Stimulated activated CD8-positive, alpha-beta memory T cell treated with anti-CD3 and anti-CD28 coated beads, Interleukin-15, amount 100 ng/mL, for 4 hours (primary cell): ENCODE measurements at places on chromosomes 4 and X.

GRCh38 chr4:172692701-172693100 is 475.9 kb upstream of the GALNT7 start:
- no peak for DNase-seq

DNA sequence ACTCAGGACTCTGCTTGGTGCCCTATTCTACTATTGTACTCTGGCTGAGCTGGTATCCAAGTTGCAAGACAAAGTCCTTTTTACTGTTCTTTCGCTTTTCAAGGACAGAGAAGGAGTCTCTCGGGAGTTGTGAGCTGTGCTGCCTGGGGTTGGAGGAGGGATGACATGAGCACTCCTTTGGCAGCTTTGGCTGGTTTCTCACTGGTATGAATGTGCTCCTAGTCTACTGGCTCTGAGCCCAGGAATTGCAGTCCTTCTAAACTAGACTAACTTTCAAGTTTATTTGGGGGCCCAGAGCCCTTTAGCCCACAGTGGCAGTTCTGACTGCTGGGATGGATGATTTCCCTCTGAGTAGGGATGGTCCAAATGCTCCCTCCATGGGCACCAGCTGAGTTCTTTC is 997.1 kb downstream of the RAB28 start:
- no peak for DNase-seq

GRCh38 chr4:89306486-89307177 is 968 bp downstream of the GPRIN3 start:
- no peak for DNase-seq

GRCh38 chrX:34632384-34632783 is 24.7 kb downstream of the TMEM47 start:
- DNase-seq = no peak

GRCh38 chr4:18454349-18454748 is 432.8 kb upstream of the LCORL start:
- DNase-seq = no peak

GRCh38 chr4:3059943-3060342 is 14.4 kb downstream of the HTT-AS start:
- no peak for DNase-seq

GRCh38 chr4:83212041-83212851 is 72.4 kb downstream of the COQ2 start:
- peak; percentile 54 for DNase-seq

DNA sequence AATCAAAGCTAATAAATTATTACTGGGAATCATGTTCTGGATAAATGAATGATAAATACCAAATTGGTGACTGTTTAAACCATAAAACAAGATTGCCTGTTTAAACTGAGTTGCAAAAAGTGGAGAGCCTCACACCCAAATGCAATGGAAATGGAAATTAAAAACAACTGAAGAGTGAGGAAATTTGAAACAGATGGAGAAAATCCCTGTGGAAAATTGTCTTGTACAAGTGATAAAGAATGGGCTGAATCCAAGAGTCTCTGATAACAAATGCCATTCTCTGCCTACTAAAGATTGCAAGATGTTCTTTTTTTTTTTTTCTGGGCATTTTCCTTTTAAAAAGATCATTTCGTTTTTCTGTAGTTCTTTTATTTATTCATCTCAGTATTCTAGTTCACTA is 426.3 kb downstream of the NLGN4X start:
- DNase-seq = no peak

- no peak for DNase-seq
Measured at GRCh38 chr4:78938474-78938867, 767 bp downstream of the PAQR3 start.

- DNase-seq = no peak
Measured at GRCh38 chrX:56783450-56783831, 54.4 kb downstream of the NBDY start.

GRCh38 chr4:141117935-141118334 is 15.3 kb downstream of the RNF150 start:
- DNase-seq = no peak

DNA sequence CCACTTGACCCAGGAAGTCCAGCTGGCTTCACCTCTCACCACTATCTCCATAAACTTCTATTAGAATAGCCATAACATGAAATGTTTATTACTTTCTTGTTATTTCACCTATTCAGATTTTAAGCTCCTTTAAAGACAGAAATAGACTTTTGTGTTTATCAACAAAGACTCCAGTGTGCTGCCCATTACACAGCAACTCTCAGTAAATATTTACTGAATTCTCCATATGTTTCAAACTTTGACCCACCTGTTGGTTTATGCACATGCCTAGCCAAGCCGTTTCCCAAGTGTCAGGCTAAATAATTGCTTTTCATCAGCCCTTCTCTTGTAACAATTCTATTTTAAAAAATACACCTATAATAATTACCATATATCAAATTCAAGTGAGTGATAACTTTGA is 242.9 kb upstream of the NEIL3 start:
- DNase-seq = no peak

DNA sequence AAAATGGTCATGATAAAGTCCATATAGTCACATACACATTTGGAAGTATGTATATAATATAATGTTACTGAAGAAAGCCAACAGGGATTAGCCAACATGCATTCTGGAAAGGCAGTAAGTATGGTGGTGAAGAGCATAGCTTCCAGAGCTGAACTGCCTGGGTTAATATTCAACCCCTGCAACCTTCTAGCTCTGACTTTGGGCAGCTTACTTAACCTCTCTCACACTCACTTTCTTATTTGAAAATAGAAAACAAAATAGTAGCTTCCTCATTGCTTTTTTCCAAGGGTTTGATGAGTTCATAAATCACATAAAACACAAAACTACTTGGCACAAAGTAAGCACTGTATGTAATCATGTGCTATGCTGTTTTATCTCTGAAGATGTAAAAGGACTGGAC is 216.4 kb downstream of the CHIC2 start:
- DNase-seq = no peak

DNA sequence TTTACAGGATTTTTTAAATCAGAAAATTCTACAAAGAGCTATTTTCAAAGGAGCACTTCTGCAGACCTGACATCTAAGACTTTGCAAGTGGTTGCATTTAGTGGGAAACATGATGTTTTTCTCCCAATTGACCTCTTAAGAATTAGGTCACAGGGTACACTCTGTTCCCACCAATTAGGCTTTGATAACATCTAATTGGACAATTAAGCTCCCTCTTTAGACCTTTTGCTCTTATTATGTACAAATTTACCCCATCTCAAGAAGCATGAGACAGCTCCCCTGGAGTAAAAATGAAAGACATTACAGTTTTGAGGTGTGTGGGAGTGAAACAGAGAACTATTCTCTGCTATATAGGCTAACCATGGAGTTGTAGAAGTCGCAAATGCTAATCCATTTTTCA is 31.8 kb upstream of the AGA start:
- no peak for DNase-seq

GRCh38 chrX:109775386-109775785 is 42.3 kb upstream of the ACSL4 start:
- DNase-seq = no peak

DNA sequence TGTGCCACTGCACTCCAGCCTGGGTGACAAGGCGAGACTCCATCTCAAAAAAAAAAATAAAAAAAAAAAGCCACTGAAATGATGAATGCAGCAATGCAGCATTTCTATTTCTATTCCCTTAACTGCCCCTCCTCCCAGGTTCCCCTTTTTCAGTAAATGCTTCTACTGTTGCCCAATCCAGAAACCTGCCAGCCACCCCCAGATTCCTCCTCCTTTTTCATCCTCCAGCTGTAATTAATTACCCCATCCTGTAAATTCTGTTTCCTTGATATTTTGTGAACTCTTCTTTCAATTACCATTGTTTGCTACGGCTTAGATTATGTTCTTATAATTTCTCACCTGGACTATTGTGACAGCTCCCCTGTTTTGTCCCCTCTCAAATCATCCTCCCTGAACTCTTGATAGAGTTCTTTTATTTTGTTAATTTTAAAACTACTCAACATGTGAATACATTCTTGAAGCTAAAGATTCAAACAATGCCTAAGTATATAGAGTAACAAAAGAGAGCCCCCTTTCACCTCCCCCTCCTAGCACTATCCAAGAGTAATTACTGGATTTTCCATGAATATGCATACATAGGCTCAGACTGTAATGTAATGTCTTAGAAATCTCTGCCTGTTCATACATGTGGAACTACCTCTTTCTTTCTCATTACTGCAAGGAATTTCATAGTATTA is 140.6 kb upstream of the GPC4 start:
- no peak for DNase-seq

DNA sequence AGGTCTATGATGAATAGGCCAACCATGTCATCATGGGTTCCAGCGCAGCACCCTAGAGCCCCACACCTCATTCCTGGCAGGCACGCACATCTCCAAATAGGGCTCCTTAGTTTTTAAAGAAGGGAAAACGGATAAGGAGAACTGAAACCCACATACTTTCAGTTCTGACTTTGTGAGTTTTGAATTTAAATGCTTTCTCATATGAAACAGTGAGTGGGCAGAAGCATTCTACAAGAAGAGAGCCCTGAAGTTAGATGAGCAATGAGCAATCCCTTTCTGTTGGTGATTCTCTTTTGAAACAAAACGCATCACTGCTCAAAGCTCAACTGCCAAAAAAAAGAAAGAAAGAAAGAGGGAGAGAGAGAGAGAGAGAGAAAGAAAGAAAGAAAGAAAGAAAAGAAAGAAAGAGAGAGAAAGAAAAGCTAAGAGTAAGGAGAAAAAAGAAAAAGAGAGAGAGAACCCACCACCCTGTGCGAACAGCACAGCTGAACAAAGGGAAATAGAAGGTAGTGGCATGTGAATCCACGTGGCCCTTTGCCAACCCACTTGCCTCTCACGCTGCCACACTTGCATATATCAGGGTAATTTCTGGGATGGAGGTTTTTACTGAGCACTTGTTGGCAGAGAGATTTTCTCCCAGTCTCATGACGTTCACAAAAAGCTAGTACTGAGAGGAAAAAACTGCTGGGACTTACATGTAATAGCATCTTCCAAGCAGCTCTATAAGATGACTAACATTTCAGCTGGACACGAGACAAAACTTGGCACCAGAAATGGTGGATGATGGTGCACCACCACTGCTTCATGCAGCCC is 31.0 kb downstream of the TMSB4X start:
- no peak for DNase-seq

- no peak for DNase-seq
Measured at GRCh38 chr4:180060159-180060889, 2182.9 kb upstream of the TENM3 start.

DNA sequence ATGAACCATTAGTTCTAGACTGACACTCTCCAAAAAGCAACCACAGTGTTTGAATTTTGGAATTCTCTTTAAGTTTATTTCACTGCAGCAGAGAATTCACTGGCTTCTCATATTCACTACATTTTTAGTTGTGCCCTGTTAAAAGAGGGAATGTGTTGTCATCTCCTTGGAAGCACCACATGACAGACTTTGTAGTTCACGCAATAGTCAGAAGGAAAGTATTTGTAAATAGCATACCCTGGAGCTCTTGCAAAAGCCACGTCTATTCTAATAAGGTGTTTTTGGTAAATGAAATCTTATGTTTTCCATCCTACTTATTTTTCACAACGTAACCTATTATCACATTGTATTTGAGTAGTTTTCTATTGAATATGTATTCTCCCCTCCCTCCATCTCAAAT is 25.8 kb downstream of the DOCK11 start:
- DNase-seq = no peak

DNA sequence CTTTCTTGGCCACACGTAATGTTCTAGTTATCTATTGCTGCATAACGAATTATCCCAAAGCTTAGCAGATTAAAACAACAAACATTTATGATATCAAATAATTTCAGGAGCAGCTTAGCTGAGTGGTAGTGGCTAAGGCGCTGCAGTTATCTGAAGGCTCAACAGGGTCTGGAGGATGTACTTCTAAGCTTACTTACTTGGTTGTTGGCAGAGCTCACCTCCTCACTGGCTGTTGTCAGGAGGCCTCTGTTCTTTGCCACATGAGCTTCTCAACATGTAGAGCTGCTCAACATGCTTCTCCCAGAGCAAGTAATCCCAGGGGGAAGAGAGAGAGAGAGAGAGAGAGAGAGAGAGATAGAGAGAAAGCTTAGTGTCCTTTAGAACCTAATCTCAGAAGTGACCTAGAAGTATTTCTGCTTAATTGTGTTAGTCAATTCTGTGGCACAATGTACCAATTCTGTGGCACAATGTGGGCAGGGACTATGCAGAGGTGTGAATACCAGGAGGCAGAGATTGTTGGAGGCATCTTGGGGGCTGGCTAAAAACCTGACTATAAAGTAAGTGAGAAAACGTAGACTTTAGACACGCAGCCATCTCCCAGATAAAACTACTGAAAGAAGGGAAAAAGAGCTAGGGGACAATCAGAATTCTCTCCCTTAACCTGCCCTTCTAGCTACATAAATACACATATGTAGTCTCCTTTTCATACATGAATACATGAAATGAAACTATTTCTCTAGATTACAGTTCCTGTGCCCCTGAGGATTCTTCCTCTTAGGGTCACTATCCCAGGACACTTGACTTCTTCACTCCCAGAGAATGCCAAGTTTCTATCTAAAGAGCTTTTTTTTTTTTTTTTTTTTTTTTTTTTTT is 40.2 kb downstream of the HOPX start:
- no peak for DNase-seq

- no peak for DNase-seq
Measured at GRCh38 chrX:16589211-16589610, 60.7 kb upstream of the S100G start.

- DNase-seq = no peak
Measured at GRCh38 chrX:154298312-154298711, 2.7 kb downstream of the TKTL1 start.

GRCh38 chrX:146887020-146887419 is 72.5 kb upstream of the CXorf51A start:
- no peak for DNase-seq

GRCh38 chrX:43971966-43972961 is 926 bp downstream of the NDP start:
- no peak for DNase-seq

DNA sequence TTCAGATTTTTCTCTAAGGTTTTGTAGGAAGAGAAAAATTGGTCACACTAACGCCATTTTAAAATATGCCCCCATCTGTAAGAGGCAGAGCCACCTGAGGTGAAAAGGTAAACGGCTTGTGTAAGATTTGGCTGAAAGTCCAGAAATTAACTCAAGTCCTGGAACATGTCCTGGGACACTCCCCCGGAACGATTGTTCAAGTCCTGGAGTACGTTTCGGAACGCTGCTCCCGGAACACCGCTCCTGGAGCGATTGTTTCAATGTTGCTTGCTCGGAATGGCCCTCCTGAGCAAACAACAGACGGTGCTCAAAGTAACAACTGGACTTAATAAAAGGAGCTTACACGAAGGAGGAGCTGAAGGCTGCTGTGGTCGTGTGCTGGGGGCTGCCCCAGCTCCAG is 796.5 kb upstream of the SLIT2 start:
- DNase-seq = no peak

DNA sequence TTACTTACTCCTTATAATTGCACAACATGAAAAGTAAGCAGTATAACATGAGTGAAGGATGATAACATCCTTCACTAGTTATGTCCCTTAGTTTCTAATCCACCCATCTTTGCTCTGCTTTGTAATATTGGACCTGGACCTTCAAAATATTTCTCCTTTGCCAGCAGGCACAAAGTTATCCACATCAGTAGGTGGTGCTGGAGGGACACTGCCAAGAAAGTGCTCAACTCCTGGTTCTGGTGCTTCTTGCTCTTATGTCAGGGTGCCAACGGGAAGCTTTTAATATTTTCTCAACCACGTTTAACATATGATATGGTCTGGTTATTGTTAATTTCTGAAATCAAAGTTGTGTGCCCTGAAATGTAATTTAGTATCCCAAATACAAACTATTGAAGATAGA is 49.1 kb downstream of the TMEM165 start:
- no peak for DNase-seq
